Fibroblast of skin of right quadriceps (primary cell): ENCODE measurements at places on chromosomes 2 and 18.
A peak's percentile ranks its signal among the peaks of the same experiment; 100 is the strongest.

GRCh38 chr2:161243312-161243711 lies 64.9 kb upstream of the PSMD14 start:
- no peak for DNase-seq

DNA sequence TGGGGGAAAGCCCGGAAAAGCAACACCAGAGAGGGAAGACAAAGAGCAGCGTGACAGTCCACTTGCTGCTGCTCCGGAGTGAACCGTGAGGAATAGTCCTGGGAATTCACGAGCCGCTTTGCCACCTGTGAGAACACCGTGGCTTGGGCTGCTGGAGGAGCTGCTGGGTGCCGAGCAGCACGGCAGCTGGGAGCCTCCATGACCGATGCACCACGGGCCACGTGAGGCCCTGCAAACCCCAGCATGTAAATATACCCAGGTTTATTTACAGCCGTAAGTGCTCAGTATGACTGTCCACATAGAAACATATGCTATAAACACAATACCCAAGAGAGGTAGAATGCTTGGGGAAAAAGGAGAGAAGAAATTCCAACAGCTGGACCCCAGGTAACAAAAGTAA lies 65.1 kb downstream of the SMIM21 start:
- DNase-seq = no peak

DNA sequence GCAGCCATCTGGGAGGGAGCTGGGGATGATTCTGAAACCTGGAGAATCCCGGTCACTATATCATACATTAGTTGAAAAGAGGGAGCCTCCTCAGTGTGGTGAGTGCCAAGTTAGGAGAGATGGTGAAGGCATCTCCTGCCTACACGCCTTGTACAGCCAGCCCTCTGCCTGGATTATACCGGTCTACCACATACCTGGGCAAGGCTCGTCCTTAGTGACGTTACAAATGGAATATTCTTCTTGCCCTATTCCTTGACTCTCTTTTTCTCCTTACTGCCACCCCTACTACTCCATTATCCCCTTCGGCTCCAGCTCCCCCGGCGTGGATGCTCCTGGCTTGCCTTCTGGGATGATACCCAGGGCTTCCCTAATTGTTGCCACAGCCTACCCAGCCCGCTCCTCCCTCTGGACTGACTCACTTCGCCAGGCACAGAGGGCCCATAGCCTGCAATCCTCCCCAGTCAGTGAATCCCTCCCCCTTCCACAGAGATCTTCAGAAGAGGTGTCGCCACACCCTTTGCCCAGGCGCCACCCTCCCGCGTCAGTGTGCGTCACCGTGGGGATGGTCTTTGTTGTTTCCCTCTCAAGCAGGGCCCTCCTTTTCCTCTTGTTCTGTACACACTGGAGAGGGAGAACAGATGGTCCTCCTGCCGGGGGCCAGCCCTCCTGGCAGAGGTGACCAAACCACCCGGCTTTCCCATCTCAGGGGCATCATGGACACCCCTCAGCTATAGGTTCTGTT lies 115.2 kb upstream of the EPAS1 start:
- DNase-seq = no peak

DNA sequence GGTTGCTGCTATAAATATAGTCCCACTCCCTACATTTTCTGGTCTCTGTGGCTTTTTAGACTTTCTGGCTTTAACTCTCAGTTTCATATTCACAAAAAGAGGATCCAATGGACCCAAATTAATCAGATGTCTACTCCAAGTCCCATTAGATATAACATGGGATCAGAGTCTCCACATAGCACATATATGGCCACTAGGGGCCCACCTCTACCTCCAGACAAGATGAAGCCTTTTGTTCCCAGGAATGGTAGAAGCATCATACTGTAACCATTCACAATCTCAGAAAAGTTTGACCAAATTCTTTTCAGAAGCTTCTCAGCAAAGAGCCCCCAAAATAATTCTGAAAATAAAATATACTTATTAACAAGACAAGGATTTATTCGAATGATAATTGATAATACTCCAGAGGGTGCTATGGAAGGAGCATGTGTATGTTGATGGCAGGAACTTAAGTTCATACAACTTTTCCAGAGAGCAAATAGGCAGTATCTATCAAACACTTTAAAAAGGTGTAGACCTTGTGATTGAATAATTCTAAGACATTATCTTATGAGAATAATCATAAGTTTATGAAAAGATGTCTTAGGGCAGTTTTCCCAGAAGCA lies 382.3 kb upstream of the CRIM1 start:
- DNase-seq = peak; percentile 41

DNA sequence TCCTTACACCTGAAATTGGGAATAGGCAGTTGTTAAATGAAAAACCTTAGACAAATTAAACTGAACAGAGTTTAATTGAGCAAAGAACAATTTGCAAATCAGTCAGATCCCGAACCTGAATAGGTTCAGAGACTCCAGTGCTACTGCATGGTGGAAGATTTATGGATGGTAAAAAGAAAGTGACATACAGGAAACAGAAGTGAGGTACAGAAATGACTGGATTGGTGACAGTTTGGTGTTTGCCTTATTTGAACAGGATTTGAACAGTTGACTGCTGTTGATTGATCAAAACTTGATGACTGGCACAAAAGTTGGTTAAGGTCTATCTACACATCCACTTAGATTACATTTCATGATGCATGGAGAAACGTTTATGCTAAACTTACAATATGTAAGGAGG lies 248.8 kb downstream of the HNMT start:
- no peak for DNase-seq

DNA sequence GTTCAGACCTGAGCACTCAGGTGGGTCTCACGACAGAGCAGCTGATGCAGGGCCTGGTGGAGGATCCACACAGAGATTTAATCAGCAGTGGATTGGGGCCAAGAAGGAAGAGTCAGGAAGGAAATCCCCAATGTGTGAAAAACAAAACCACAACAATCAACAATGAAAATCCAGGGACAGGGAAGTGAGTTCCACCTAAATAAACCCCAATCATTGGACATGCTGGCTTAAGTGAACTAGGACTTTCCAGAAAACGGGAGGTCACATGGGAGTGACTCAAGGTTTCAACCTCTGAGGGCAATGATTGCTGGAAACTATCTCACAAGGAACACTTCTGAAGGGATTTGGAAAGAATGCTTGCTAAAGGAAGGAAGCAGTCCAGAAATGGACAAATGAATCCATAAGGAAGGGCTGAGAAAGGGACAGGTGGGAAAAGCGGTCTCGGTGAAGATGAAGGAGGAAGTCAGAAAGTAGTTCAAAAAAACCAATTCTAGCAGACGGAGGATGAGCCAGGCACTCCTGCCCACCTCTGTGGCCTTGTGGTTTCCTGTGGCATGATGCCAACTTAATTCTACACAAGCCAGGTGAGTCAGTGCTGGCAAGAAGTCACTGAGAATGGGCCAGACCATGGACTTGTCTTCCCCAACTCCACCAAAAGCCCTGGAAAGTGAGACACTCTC lies 15.4 kb upstream of the XDH start:
- DNase-seq = no peak

GRCh38 chr2:59932341-59932740 lies 621.1 kb downstream of the BCL11A start:
- DNase-seq = no peak

- no peak for DNase-seq
These were observed 57.6 kb downstream of the EDAR start for GRCh38 chr2:108931372-108931771.

GRCh38 chr2:18754286-18754685 lies 164.9 kb upstream of the NT5C1B start:
- DNase-seq = no peak

DNA sequence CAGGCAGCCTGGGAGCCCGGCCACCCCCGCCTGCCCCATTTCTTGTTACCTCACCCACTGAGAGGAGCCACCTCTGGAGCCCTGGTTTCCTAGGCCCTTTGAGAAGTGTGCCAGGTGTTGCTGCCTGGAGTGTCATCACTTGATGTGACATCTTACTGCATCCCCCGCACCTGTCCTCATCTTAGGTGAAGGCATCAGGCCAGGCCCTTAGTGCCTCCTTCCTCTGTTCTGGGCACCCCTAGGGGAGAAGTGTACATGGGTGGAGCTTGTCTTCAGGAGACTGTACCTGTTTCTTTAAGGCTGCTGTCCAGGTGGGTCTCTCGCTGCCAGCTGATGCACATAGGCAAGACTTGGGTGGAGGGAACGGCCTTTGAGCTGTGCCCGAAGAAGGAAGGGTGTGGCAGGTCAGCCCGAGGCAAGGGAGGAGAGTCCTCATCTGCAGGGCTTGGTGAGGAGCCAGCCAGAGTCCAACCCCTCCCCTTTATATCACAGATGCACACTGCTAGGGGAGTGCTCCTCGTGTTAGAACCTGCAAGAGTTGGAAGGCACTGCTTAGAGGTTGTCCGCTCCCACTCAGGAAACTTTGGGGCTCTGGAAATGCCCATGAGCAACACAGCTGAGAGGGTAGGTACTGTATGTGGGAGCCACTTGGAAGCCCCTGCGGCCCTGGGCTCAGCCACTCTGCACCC lies 45.9 kb downstream of the NCK2 start:
- DNase-seq = no peak

DNA sequence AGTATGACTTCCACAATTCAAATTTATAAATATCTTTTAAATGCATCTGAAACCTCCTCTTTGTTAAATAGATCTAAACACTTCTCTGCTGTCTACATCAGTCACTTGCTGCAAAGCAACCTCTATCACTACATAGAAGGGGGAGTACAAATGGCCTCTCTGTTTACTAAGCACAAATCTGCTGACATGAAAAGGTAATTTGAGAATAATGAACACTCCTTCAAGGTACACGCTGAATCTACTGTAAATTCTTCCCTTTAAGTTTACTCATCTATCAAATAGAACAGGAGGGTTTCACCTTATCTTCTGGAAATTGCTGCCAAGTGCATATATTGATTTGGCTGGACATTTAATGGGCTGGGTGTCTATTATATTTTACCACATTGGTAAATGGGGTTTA lies 879.6 kb downstream of the SUCLG1 start:
- no peak for DNase-seq

DNA sequence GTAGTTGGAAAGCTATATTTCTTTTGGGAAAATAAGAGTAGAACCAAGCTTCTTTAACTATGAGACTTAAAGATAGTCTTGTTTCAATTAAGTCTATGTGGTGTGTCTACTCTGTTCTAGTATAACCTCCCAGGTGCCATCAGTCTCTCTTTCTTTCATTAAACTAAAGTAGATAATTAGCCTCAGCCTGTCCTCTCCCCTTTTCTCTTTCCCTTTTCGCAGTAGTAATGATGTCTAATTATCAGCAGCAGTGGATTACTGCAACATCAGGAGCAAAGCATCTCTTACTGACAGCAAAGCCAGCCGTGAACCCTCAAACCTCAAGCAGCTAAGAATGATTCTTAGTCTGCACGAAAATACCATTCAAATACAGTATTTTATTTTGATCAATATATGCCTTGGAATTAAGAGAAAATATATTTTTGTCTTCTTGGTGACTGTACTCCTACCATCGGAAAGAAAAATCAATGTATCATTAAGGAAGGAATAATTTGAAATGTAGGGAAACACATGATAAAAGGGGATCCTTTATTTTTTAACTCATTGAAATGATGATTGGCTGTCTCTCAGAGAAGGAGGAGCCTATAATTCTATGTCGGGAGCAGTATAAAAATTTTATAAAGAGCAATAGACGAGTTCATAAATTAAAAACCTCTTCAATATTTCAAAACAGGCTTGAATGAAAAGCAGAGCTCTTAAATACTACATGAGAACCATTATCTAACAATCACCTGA lies 4.5 kb downstream of the NOL4 start:
- DNase-seq = no peak

DNA sequence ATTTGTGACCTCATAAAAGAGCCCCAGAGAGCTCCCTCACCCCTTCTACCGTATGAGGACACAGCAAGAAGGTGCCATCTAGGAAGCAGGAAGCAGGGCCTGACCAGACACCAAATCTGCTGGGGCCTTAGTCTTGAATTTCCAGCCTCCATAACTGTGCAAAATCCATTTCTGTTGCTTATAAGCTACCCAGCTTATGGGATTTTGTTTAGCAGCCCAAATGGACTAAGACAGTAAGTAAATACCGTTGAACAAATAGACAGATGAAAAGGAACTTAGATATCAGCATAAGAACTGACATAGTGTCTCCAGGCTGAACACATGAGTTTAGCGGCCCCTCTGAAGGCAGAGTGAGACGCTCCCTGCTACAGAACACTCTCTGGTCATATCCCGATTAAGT lies 130.9 kb downstream of the UXS1 start:
- DNase-seq = no peak

DNA sequence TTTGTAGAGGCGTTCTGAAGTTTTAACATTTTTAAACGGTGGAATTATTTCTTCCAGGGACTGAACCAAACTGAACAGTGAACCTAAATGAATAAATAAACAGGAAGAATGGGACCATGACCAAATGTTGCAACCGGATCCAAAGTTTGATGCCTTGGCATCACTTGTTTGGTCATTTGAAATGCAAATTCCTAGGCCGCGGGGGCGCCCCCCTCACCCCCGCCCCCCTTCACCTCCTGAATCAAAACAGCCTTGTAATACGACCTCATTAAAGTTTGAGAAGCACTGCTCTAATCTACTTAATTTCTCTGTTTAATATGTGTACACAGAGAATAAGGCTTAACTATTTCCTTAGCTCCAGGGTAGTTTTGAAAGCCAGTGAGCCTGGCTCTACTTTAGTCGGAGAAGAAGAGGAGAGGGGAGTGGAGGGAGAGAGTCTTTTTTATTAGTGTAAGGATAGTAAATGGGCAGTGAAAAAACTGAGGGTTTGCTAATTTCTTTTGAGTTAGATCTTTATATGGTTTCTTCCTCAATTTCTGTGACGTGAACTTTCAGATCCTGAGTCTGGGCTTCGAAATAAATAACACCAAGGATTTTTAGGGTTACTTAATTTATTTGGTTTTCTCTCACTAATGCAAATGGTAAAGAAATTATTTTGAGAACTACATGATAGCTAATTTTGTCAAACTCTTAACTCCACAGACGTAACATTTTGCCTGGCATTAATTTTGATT lies 5.7 kb downstream of the C2orf80 start:
- DNase-seq = no peak
